ENCODE measurements at places on chromosomes 7 and 10.

- DNase-seq = no peak
Observed at GRCh38 chr10:351770-352334, 216.6 kb downstream of the ZMYND11 start.

GRCh38 chr7:155961241-155962190 is 149.3 kb upstream of the SHH start:
- no peak for DNase-seq

GRCh38 chr7:64433590-64433989 is 119.8 kb downstream of the ZNF736 start:
- no peak for DNase-seq

GRCh38 chr7:33130184-33130583 is 820 bp downstream of the BBS9 start:
- no peak for DNase-seq

DNA sequence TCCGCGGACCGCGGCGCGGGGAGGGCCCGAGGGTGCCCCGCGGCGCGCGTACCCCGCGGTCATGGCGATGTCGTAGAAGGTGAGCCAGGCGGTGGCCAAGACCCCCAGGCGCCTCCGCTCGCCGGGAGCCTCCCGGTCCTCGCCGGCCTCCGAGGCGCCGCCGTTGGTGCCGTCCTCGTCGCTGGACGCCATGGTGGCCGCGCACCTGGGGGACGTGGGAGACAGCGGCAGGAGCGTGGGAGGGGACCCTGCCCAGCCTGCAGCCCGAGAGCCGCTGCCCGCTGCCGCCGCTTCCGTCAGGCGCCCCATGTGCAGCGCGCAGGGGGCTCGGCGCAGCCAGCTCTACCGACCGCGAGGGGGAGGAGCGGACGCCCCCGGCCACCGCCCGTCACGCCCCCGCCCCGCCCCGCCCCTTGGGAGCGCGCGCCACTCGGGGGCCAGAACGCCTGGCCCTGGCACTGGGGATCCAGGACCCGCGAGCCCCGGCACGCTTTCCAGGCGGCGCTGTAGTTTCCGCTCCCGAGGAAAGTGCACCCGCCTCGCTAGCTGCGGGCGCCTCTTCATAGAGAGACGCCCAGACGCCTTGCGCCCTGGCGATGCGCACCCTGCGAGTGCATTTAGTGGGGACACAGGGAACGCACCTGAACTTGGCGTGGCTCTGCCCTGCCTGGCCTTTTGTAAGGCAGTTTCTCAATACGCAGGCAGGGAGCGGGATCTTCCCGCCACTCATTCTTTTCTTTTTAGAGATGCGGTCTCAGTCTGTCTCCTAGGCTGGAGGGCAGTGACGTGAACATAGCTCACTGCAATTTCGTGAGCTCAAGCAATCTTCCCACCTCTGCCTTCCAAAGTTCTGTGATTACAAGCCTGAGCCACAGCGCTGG is at the start of gene HACD1:
HACD1 (minus strand) TSS at position 344 of the 881 bp plus-strand sequence; CDS start at position 309, 35 bp downstream.
- DNase-seq = peak; percentile 23

DNA sequence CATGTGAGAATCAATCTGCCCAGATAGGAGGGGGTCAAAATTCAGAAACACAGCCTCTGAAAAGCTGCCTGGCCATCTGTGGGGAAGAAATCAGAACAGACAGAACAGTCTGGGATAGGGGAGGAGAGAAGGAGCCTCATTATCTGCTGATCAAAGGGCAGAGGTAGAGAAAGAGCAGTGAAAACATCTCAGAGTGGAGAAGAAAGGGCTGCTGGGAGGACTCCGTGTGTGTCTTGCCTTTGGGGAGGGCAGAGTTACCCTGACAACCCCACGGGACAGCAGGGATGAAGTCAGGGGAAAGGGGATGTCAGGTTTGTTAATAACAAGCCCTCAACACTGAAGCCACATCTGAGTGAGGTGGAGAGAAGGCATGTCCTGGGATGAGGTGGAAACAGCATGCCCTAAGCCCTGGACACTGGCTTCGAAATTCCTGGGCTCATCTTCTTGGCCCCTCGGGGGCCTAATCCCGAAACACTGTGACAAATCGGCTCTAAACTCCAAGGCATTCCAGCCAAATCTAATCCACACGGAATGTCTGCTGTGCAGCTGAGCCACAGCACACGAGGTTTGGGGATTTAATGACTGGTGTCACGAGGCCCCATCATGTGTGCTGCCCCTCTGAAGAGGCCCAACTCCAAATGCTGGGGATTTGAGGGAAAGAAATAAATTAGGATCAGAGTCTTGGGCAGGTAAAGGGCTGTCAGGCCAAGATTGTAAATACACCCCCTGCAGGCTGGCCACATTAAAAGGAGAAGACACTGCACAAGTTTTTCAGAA is 82.8 kb upstream of the FGFR2 start:
- DNase-seq = no peak

GRCh38 chr10:88861036-88861435 is 9.4 kb upstream of the ANKRD22 start:
- no peak for DNase-seq

- DNase-seq = no peak
Observed at GRCh38 chr7:84393786-84394185, 199.2 kb upstream of the SEMA3A start.

DNA sequence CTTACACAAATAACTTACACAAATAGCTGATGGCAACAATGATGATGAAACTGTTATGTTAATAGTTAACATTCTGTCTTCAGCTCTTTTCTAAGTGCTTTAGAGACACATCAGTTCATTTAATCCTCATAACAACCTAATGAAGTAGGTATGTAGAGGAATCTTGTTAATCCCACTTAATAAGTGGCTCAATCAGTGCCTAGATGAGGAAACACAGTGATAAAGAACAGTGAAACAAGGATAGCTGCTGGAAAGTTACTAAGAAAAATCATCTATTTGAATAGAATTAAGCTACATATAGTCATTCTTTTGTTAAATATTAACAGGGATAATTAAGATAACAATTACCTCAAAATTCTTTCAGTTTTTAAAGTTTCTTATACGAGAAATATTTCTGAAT is 487.6 kb downstream of the ARL4A start:
- no peak for DNase-seq
